ENCODE measurements at places on chromosomes 6 and 20. TPM values are rescaled to one million over a fixed set of nuclear protein-coding genes. Genes with fewer than 3 reads are reported as not detected.

TRIM15 gene
- not detected for total RNA-seq

FUT9 gene
- total RNA-seq: not detected

SLC35F1 gene
- not detected for total RNA-seq

LBP gene
- under 0.01 TPM for total RNA-seq

DAAM2 gene
- total RNA-seq: under 0.01 TPM

NKAIN2 gene
- not detected for total RNA-seq

FOXC1 gene
- total RNA-seq: 28.7 TPM

CST9L gene
- total RNA-seq: not detected

SALL4 gene
- total RNA-seq: 0.14 TPM

LHFPL5 gene
- total RNA-seq: not detected

EEF1E1 gene
- 85.9 TPM for total RNA-seq

RIPPLY2 gene
- not detected for total RNA-seq

TTLL9 gene
- not detected for total RNA-seq

SIRPD gene
- not detected for total RNA-seq

GPR6 gene
- not detected for total RNA-seq

PAQR8 gene
- 18.9 TPM for total RNA-seq

ULBP2 gene
- 6.5 TPM for total RNA-seq

TGM3 gene
- not detected for total RNA-seq

CRISP2 gene
- total RNA-seq: not detected

SEL1L2 gene
- total RNA-seq: not detected

PCNA gene
- 311 TPM for total RNA-seq

FERMT1 gene
- total RNA-seq: 6.5 TPM

WFDC5 gene
- total RNA-seq: not detected

THEMIS gene
- not detected for total RNA-seq

PLCB4 gene
- total RNA-seq: 3.5 TPM

GUCA1A gene
- not detected for total RNA-seq

COX7A2 gene
- 130 TPM for total RNA-seq

CCN5 gene
- 0.13 TPM for total RNA-seq

PRPH2 gene
- not detected for total RNA-seq

PXDC1 gene
- total RNA-seq: 81.1 TPM

PRRT1 gene
- total RNA-seq: 0.14 TPM

SCRT2 gene
- total RNA-seq: not detected

NAA20 gene
- 68.3 TPM for total RNA-seq

PRR18 gene
- not detected for total RNA-seq

SLC22A3 gene
- total RNA-seq: 0.07 TPM
